Neural progenitor cell (in vitro differentiated cells): ENCODE measurements at places on chromosomes 6 and 20. TPM values are rescaled to one million over a fixed set of nuclear protein-coding genes. Genes with fewer than 3 reads are reported as not detected.

DNA sequence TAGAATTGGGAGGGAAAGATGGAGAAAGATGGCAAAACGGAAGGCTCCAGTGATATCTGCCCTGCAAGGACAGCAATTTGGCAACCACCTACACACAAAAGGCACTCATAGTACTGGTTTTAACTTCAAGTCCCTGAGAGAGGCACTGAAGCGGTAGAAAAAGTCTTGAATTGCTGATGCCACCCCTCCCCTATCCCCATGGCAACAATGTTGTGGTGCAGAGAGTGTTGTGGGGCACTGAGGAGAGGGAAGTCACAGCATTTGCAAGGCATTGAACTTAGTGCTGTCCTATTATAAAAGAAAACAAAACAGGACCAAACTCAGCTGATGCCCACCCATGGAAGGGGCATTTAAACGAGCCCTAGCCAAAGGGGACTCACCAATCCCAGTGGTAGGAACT lies 343.7 kb downstream of the HAO1 start:
- no peak for DNase-seq
- no peak overlapping the region for H3K27ac ChIP-seq
- no peak overlapping the region for H3K4me3 ChIP-seq
- H3K4me1 ChIP-seq: peaks cover 5% of the 10 kb centered on the region
- no peaks in the 10 kb centered on the region for H3K27me3 ChIP-seq

The TAAR5 gene
- not detected in 2 replicates for total RNA-seq

DNA sequence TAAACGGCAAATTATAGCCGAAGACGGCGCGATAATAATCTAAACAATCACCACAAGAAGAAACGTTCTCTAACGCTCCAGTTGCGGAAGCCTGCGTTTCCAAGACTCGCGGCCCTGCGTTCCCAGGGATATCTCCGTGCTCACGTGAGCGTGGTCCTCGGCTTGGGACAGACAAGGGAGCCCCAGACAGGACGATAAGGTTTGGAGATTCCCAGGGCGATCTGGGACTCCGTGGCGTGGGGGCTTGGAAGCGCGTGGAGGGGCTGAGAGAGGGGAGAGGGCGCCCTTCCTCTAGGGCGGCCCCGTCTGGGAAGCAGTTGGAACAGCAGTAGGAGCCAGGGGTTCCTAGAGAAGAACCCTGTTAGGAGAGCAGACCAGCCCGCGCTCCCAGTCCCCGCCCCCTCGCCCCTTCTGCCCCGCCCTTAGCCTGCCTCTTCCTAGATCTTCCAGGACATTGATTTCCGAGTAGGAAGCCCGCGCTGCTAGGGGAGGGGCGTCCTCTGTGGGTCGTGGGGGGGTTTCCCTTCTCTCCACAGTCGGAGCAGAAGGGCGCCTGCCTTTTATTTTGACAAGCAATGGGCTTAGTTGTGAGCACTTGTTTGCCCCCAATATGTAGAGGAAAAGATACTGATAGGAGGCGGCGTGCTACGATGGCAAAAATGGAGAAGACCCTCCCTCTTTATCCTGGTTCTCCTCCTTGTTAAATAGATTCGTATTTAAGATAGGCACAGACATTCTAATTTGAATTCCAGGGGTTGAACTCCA lies 10.6 kb downstream of the NRN1 start:
- H3K27me3 ChIP-seq: peaks cover 100% of the 10 kb centered on the region
- DNase-seq: peak; percentile 91
- H3K27ac ChIP-seq: no peak overlapping the region
- no peaks in the 10 kb centered on the region for H3K36me3 ChIP-seq
- H3K4me1 ChIP-seq: peaks cover 41% of the 10 kb centered on the region

DNA sequence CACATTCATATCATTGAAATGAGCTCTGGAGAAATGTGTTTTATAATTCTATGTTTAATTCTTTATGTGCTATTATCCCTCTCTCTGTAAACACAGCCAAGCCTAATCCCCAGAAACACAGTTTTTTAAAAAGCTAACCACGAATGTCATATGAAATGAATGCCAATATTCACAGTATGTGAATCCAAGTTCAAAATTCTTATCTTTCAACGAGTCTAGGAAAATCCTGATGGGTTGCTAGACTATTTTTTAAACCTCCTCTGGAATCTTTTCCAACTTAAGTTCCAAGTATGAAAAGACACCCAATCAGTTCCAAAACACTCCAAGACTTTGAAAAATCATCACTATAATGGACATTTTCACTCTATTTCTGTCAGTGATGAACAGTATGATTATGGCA lies 689.3 kb downstream of the HACE1 start:
- no peaks in the 10 kb centered on the region for H3K36me3 ChIP-seq
- H3K27ac ChIP-seq: no peak overlapping the region
- no peak for DNase-seq
- H3K4me3 ChIP-seq: no peak overlapping the region
- H3K27me3 ChIP-seq: no peaks in the 10 kb centered on the region

The HMGCLL1 gene
- 5.0 and 6.5 TPM in 2 replicates for total RNA-seq

GRCh38 chr6:76250666-76251065 lies 178.2 kb upstream of the IMPG1 start:
- no peak overlapping the region for H3K4me3 ChIP-seq
- no peaks in the 10 kb centered on the region for H3K36me3 ChIP-seq
- H3K27me3 ChIP-seq: no peaks in the 10 kb centered on the region
- peaks cover 9% of the 10 kb centered on the region for H3K4me1 ChIP-seq
- DNase-seq: no peak
- H3K27ac ChIP-seq: no peak overlapping the region

GRCh38 chr6:167467282-167467681 lies 142.4 kb downstream of the TTLL2 start:
- peaks cover 21% of the 10 kb centered on the region for H3K4me1 ChIP-seq
- DNase-seq: no peak

GRCh38 chr6:42771741-42772100 lies 10.1 kb upstream of the BICRAL start:
- peaks cover 7% of the 10 kb centered on the region for H3K27me3 ChIP-seq
- DNase-seq: no peak
- H3K27ac ChIP-seq: no peak overlapping the region

The RUNX2 gene
- total RNA-seq: 0.09 and 0.19 TPM in 2 replicates

The KCNK16 gene
- total RNA-seq: not detected in 2 replicates

DNA sequence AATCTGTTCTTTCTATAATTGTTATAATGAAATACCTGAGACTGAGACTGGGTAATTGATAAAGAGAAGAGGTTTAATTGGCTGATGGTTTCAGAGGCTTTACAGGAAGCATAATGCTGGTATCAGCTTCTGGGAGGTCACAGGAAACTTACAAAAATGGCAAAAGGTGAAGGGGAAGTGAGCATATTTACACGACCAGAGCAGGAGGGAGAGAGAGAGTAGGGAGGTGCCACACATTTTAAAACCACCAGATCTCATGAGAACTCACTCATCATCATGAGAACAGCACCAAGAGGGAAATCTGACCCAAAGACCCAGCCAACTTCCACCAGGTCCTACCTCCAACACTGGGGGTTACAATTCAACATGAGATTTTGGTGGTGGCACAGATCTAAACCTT lies 2.6 kb upstream of the SIRPB1 start:
- no peaks in the 10 kb centered on the region for H3K27me3 ChIP-seq
- no peaks in the 10 kb centered on the region for H3K36me3 ChIP-seq
- H3K4me1 ChIP-seq: no peaks in the 10 kb centered on the region
- no peak overlapping the region for H3K27ac ChIP-seq
- DNase-seq: no peak

- peaks cover 14% of the 10 kb centered on the region for H3K4me1 ChIP-seq
- no peak for DNase-seq
- no peak overlapping the region for H3K27ac ChIP-seq
- H3K4me3 ChIP-seq: no peak overlapping the region
- H3K27me3 ChIP-seq: no peaks in the 10 kb centered on the region
- no peaks in the 10 kb centered on the region for H3K36me3 ChIP-seq
These were observed 91.0 kb downstream of the TMEM170B start for GRCh38 chr6:11628562-11628961.

DNA sequence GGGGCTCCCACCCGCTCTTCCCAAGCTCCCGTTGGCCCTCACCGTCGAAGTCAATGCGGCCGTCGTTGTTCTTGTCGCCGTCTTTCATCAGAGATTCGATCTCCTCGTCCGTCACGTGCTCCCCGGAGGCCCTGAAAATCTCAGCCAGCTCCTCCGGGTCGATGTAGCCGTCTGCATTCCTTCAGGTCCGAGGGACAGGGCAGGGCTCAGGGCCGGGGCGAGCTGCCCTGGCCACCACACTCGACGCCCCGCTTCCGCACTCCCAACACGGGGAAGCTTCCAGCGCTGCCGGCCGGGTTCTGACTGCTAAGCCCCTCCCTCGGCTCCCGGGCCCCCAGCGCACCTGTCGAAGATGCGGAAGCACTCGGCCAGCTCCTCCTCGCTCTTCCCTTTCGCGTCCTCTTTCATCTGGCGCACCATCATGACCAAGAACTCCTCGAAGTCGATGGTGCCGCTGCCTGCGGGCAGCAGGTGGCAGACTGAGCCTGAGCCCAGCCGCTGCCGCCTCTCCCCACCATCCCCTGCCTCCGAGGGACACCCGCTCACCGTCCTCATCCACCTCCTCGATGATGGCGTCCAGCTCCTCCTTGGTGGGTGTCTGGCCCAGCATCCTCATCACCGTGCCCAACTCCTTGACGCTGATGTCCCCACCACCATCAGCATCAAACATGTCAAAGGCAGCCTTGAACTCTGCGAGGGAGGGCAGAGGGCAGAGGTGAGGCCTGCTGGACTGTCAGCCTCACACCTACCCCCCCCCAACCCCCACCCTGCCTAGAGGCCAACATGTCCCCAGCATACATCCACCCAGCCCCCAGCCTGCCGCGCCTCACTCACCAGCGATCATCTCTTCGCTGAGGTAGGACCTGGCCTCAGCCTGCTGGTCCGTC lies 2.9 kb downstream of the TNNC2 start:
- H3K4me3 ChIP-seq: no peak overlapping the region
- H3K4me1 ChIP-seq: peaks cover 5% of the 10 kb centered on the region
- no peaks in the 10 kb centered on the region for H3K36me3 ChIP-seq
- H3K27me3 ChIP-seq: peaks cover 28% of the 10 kb centered on the region

The SRMS gene
- not detected in 2 replicates for total RNA-seq

- H3K27me3 ChIP-seq: no peaks in the 10 kb centered on the region
- no peaks in the 10 kb centered on the region for H3K36me3 ChIP-seq
- H3K27ac ChIP-seq: no peak overlapping the region
- no peak overlapping the region for H3K4me3 ChIP-seq
- DNase-seq: peak; percentile 67
These were observed 128.6 kb upstream of the FAM83B start for GRCh38 chr6:54717849-54718455.

The ZNF512B gene
- 2.9 and 11.4 TPM in 2 replicates for total RNA-seq

- H3K27me3 ChIP-seq: no peaks in the 10 kb centered on the region
- H3K27ac ChIP-seq: no peak overlapping the region
- H3K4me1 ChIP-seq: no peaks in the 10 kb centered on the region
These were observed 593.9 kb upstream of the BTBD3 start for GRCh38 chr20:11323816-11324215.

DNA sequence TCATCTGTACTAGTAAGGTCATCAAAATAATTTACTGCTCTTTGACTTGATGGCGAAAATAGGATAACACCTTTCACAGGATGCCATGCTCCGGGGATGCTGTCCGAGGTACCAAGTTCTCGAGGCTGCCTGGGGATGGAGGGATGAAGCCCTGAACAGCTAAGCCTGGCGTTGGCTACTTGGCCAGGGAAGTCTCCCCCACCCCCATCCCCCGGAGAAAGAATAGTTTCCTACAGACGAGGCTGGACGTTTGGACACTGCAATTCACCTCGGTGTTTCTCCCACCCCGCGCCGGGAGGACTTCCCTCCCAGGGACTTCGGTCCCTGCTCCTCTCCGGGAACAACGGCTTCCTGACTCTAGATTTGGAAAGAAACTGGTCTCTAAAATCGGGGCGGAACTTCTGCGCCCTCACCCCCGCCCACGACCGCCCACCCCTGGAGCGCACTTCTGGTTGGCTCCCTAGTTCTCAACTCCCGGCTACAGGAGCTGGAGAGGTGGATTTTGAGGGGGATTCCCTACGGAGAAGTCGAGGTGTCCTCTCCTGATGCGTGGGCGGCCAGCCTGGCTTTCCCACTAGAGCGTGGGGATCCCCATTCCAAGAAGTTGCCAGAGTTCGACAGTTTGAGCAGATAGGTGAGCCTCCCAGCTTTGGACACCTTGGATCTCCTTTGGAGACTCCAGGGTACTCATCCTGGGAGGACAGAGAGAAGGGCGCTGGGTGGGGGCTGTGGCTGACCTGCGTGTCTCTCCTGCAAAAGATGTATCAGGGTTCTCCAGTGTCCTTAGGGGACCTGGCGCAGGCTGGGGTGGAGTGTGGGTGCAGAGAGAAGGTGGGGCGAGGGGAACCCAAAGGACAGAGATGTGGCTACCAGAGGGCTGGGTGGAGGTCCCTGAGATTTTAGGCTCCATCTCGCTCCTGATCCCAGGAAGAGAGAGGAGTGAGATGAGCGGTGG lies 1.1 kb downstream of the PCSK2 start:
- no peak overlapping the region for H3K27ac ChIP-seq
- peaks cover 71% of the 10 kb centered on the region for H3K27me3 ChIP-seq
- H3K4me3 ChIP-seq: peak overlapping the region; percentile 38
- DNase-seq: peak; percentile 89

DNA sequence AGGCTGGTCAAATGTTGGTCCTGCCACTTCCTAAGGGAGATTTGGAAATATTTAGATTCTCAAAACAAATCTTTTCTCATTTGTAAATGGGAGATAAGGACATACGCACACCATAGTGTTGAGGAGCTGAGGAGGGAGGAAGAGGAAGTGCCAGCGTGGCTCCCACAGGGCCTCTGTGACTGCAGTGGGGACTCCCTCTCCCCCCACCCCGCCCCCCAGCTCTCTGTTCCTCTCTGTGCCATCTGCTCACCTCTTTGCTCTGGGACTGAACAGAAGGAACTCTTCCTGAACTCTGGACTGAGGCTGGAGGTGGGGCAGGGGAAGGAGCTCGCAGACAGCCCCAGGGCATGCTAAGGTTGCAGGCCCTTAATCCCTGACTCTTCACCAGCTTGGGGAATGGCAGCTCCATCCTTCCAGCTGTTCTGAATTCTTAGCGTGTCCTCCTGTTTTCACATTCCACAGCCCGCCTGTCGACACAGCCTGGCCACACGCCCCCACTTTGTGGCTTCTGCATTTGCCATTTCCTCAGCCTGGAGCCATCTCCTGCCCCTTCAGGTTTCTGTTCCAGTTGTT lies 11.4 kb downstream of the DDX27 start:
- no peaks in the 10 kb centered on the region for H3K36me3 ChIP-seq
- no peaks in the 10 kb centered on the region for H3K4me1 ChIP-seq
- H3K4me3 ChIP-seq: no peak overlapping the region
- no peak for DNase-seq

DNA sequence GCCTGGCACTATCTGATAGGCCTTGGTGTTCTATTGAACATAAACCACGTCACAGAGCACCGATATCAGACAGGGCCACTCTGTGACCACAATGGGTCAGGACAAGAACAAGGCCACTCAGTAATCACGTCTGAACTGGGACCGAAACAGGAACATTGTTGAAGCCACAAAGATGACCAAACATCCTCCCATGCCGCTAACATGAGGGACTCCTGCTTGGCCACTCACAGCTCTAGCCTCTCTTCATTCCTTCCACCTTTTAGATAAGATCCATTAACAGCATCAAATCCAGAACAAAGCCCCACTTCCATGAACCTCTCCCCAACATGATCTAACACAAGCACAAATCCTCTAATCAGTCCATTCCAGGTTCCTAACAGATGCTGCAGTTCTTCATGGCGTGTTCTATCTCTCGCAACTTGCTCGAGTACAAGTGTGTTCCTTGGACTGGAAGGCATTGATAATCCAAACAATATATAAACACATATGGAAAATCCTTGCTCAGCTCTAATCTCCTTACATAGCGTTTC lies 7.4 kb downstream of the SIRT5 start:
- DNase-seq: no peak
- H3K27ac ChIP-seq: no peak overlapping the region
- no peaks in the 10 kb centered on the region for H3K4me1 ChIP-seq
- no peaks in the 10 kb centered on the region for H3K36me3 ChIP-seq
- H3K4me3 ChIP-seq: no peak overlapping the region
